ENCODE measurements at places on chromosomes 7 and 10. TPM values are rescaled to one million over a fixed set of nuclear protein-coding genes. Genes with fewer than 3 reads are reported as not detected.

Gene PRRT4
- total RNA-seq, result not detected

Gene CHN2
- 14.1 TPM for total RNA-seq

Gene ZNF862
- 8.3 TPM for total RNA-seq

Gene TAS2R41
- total RNA-seq, result not detected

Gene GJC3
- 0.87 TPM for total RNA-seq

Gene HUS1
- 38.6 TPM for total RNA-seq

Gene PLCE1
- total RNA-seq, result 13.1 TPM

Gene WDR91
- total RNA-seq, result 8.2 TPM

Gene NPSR1
- not detected for total RNA-seq

Gene FAM25A
- not detected for total RNA-seq

Gene SERPINE1
- 4.9 TPM for total RNA-seq

Gene SFRP5
- total RNA-seq, result 2.3 TPM

Gene ZNF804B
- 0.14 TPM for total RNA-seq

Gene OR2A25
- total RNA-seq, result not detected

Gene SYT15B
- 0.26 TPM for total RNA-seq

Gene SPDYE8
- total RNA-seq, result not detected

Gene C10orf53
- total RNA-seq, result not detected

Gene TAS2R60
- not detected for total RNA-seq

Gene ZNF853
- 14.2 TPM for total RNA-seq

Gene RSPH10B
- 0.69 TPM for total RNA-seq

Gene PLAU
- total RNA-seq, result 2.7 TPM

Gene ABCA13
- total RNA-seq, result 0.11 TPM

Gene SCART1
- total RNA-seq, result 0.80 TPM

Gene HHEX
- total RNA-seq, result 120 TPM

Gene MBL2
- not detected for total RNA-seq

Gene OR6V1
- total RNA-seq, result not detected

Gene GRM3
- total RNA-seq, result 0.29 TPM

Gene ADAM8
- total RNA-seq, result 3.3 TPM

Gene TACC2
- 24.5 TPM for total RNA-seq

Gene ATP5MK
- total RNA-seq, result 409 TPM

Gene AFAP1L2
- total RNA-seq, result 2.2 TPM

Gene ASZ1
- not detected for total RNA-seq

Gene ADGRA1
- total RNA-seq, result 1.2 TPM

Gene CRYGN
- total RNA-seq, result 3.9 TPM

Gene PTN
- total RNA-seq, result 4.8 TPM

Gene OR2A1
- not detected for total RNA-seq

Gene ZNF789
- total RNA-seq, result 16.5 TPM

Gene TAS2R5
- total RNA-seq, result 2.4 TPM

Gene LIPF
- total RNA-seq, result not detected

Gene EPHB6
- total RNA-seq, result 28.0 TPM

Gene KNDC1
- 6.2 TPM for total RNA-seq

Gene EPHA1
- total RNA-seq, result 103 TPM

Gene CALML5
- not detected for total RNA-seq

Gene NRP1
- total RNA-seq, result 24.0 TPM

Gene HYAL4
- 1.2 TPM for total RNA-seq

Data from endodermal cell (in vitro differentiated cells).